Neuronal stem cell (in vitro differentiated cells): ENCODE measurements at places on chromosomes 3 and 15.

DNA sequence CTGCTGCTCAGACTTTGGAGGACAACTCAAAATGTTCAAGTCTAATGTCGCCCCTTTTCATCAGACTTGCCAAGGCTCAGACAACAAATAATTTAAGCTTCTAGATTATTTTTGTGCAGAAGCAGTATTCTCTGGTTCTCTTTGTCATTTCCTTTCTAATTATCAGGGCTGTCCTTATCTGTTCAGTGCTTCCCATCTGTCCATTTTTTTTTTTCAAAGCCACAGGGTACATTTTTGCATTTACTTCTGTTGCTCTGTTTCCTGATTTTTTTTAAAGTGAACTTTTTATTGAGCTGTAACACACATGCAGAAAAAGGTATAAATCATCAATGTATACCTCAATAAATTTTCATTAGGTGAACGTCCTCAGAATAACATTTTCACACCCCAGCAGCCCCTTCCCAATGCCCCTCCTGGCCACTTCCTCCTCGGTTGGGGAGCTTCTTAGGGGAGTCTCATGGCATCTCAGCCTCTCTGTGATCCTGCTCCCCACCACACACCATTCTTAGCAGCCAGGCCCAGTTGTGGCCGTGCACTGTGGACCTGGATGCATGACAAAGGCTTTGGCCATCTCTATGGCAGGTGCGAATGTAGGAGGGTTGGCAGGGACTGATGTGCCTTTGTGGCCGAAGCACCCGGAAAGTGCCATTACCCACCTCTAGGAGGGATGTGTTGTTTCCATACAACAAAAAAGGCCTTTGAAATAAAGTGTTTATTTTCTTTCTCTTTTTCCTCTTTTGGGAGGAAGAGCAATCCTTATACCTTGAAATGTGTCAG lies 303.5 kb upstream of the LRRFIP2 start:
- no peaks in the 10 kb centered on the region for H3K27me3 ChIP-seq
- H3K4me3 ChIP-seq, result no peak overlapping the region
- DNase-seq, result no peak
- H3K4me1 ChIP-seq, result peaks cover 8% of the 10 kb centered on the region
- H3K36me3 ChIP-seq, result peaks cover 4% of the 10 kb centered on the region
- H3K27ac ChIP-seq, result no peak overlapping the region

GRCh38 chr3:121574449-121574848 lies 6.7 kb downstream of the ARGFX start:
- H3K36me3 ChIP-seq, result no peaks in the 10 kb centered on the region
- no peak overlapping the region for H3K4me3 ChIP-seq
- no peak overlapping the region for H3K27ac ChIP-seq

- H3K27me3 ChIP-seq, result no peaks in the 10 kb centered on the region
- no peaks in the 10 kb centered on the region for H3K4me1 ChIP-seq
- no peaks in the 10 kb centered on the region for H3K36me3 ChIP-seq
- no peak overlapping the region for H3K4me3 ChIP-seq
- no peak overlapping the region for H3K27ac ChIP-seq
Observed at GRCh38 chr3:134892326-134892725, 97.3 kb downstream of the EPHB1 start.

DNA sequence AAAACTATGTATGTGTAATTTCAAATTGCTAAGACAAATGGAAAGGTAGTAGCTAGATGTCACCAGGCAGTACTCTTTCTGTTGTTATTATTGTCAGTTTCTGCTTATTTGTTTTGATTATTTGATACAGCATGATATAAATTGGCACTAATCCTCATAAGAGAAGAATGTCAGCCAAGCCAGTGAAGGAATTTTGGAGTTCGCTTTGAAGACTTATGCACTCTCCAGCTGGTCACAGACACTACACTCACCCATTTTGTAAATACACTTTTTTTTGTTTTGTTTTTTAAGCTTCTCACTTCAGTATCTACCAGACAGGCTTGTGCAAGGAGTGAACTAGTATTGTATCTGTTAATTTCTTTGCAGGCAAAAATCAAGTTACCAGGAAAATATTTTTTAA lies 180.2 kb upstream of the TTC14 start:
- H3K36me3 ChIP-seq, result no peaks in the 10 kb centered on the region
- H3K27ac ChIP-seq, result no peak overlapping the region
- H3K4me1 ChIP-seq, result no peaks in the 10 kb centered on the region
- no peak overlapping the region for H3K4me3 ChIP-seq
- no peak for DNase-seq

- no peak for DNase-seq
- no peak overlapping the region for H3K4me3 ChIP-seq
- H3K4me1 ChIP-seq, result no peaks in the 10 kb centered on the region
- H3K27ac ChIP-seq, result no peak overlapping the region
- H3K36me3 ChIP-seq, result no peaks in the 10 kb centered on the region
- no peaks in the 10 kb centered on the region for H3K27me3 ChIP-seq
Observed at GRCh38 chr3:95459706-95460105, 1354.7 kb upstream of the EPHA6 start.

DNA sequence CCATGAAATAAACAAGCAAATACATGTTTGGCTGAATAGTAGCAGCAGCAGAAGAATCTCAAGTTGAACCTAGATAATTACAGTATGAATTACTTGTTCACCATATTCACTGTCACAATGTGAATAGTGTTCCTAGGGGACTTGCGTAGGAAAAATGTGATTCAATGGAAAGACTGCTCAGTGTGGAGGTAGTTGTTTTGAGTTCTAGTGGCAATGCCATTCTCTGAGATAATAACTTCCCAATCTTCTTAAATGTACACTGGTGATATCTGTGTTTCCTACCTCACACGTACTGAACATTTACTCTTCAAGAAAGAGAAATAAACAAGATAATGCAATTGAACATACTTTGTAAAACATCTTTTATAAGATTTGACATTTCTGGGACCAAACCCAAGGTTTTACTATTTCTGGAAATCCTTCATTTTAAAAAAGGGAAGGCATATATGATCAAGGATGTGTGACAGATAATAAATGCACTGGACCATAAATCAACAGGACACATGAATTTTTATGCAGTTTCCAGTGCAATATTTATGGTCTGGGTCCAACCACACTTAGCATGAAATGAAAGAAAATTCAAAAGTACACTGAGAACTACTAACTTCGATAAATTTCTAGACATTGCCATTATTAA lies 598.3 kb upstream of the ZNF385D start:
- no peak overlapping the region for H3K27ac ChIP-seq
- H3K36me3 ChIP-seq, result no peaks in the 10 kb centered on the region
- H3K4me1 ChIP-seq, result no peaks in the 10 kb centered on the region
- no peaks in the 10 kb centered on the region for H3K27me3 ChIP-seq
- no peak for DNase-seq

DNA sequence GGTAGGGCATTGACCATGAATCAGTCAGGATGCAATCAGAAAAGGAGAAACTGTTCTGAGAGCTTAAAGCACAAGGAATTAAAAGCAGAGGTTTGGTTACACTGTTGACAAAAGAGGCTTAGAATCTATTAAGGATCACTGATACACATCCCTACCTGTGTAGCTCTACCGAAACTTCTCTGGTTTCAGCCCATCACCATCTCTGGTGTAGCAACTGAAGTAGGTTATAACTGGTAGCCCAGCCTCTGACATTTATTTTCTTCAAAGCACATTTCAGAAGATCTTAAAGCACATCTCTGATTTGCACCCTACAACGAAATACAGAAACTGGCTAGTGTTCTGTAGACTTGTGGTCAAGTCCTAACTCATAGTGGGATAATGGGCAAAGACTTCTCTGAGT lies 283.7 kb downstream of the GBE1 start:
- no peak overlapping the region for H3K27ac ChIP-seq
- H3K36me3 ChIP-seq, result no peaks in the 10 kb centered on the region
- no peaks in the 10 kb centered on the region for H3K4me1 ChIP-seq
- DNase-seq, result no peak
- no peaks in the 10 kb centered on the region for H3K27me3 ChIP-seq

DNA sequence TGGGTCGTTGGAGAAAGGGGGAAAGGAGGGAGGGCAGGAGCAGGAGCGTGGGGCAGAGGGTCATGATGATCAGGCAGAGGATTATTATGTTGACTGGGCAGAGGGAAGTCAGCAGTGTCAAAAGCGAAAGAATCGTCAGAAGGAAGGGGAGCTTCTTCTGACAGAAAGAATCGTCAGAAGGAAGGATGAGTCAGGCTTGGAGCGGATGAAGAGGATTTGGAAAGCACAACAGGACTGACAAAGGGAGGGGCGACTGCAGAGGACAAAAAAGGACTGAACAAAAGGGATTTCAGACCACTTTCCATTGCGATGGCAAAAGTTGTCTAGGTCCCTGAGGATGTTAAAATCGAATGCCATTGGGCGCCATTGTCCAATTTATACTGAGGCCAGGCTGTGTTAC lies 1053.5 kb downstream of the SI start:
- H3K4me1 ChIP-seq, result no peaks in the 10 kb centered on the region
- H3K4me3 ChIP-seq, result no peak overlapping the region
- H3K27me3 ChIP-seq, result no peaks in the 10 kb centered on the region
- DNase-seq, result no peak
- H3K27ac ChIP-seq, result no peak overlapping the region
- no peaks in the 10 kb centered on the region for H3K36me3 ChIP-seq

DNA sequence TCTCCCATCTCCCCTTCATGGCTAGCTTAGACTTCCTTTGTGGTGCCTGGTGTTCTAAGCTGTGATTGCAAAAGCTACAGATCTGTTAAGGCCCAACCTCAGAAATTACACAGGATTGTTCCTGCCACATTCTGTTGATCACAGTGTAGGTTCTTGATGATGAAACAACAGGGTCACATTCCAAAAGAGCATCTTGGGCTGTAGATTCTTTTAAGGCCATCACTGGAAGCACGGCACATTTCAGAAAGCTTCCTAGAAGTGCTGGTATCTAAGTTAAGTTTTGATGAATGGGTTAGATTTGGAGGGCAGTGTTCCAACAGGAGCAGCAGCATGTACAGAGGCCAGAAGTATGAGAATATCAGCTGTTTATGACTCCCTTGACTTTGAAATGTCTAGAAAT lies 107.5 kb upstream of the SKOR1 start:
- H3K36me3 ChIP-seq, result no peaks in the 10 kb centered on the region
- peaks cover 4% of the 10 kb centered on the region for H3K4me1 ChIP-seq
- no peak for DNase-seq
- no peak overlapping the region for H3K27ac ChIP-seq
- no peak overlapping the region for H3K4me3 ChIP-seq

- H3K27me3 ChIP-seq, result no peaks in the 10 kb centered on the region
- H3K4me1 ChIP-seq, result no peaks in the 10 kb centered on the region
- H3K36me3 ChIP-seq, result no peaks in the 10 kb centered on the region
- H3K27ac ChIP-seq, result no peak overlapping the region
Observed at GRCh38 chr3:178513546-178514380, 22.5 kb upstream of the KCNMB2 start.

- no peak for DNase-seq
- no peaks in the 10 kb centered on the region for H3K27me3 ChIP-seq
- H3K36me3 ChIP-seq, result no peaks in the 10 kb centered on the region
- no peak overlapping the region for H3K4me3 ChIP-seq
- H3K27ac ChIP-seq, result no peak overlapping the region
- H3K4me1 ChIP-seq, result peaks cover 14% of the 10 kb centered on the region
Observed at GRCh38 chr15:77597804-77598453, 34.8 kb downstream of the LINGO1 start.

GRCh38 chr15:42037656-42038055 lies 16.8 kb upstream of the PLA2G4E start:
- no peaks in the 10 kb centered on the region for H3K36me3 ChIP-seq
- peaks cover 5% of the 10 kb centered on the region for H3K4me1 ChIP-seq
- no peaks in the 10 kb centered on the region for H3K27me3 ChIP-seq
- no peak overlapping the region for H3K4me3 ChIP-seq
- no peak for DNase-seq

DNA sequence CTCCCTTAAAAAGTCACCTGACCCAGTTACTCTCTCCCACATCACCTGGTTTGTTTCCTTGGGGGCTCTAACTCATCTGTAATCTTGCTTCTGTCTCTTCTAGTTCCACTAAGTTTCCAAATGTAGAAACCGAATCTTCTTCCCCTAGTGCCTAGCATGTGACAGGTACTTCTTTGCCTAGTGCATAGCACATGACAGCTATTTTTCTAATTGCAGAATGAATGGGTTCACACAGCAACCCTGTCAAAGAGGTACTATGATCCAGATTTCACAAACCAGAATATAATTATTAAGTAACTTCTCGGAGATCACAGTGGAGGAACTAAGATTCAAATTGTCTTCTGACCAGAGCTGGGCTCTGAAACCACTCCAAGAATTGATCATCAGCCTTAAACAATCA lies 7.4 kb downstream of the DPH3 start:
- peaks cover 5% of the 10 kb centered on the region for H3K36me3 ChIP-seq
- H3K27ac ChIP-seq, result no peak overlapping the region
- no peaks in the 10 kb centered on the region for H3K4me1 ChIP-seq
- H3K4me3 ChIP-seq, result no peak overlapping the region
- DNase-seq, result no peak

GRCh38 chr3:1235526-1236120 lies 142.8 kb downstream of the CNTN6 start:
- H3K4me1 ChIP-seq, result no peaks in the 10 kb centered on the region
- H3K4me3 ChIP-seq, result no peak overlapping the region
- H3K27me3 ChIP-seq, result no peaks in the 10 kb centered on the region
- DNase-seq, result no peak
- no peak overlapping the region for H3K27ac ChIP-seq

GRCh38 chr3:177820683-177821316 lies 623.5 kb upstream of the TBL1XR1 start:
- no peak overlapping the region for H3K4me3 ChIP-seq
- H3K4me1 ChIP-seq, result peaks cover 20% of the 10 kb centered on the region
- H3K36me3 ChIP-seq, result no peaks in the 10 kb centered on the region
- H3K27me3 ChIP-seq, result no peaks in the 10 kb centered on the region
- no peak overlapping the region for H3K27ac ChIP-seq
- no peak for DNase-seq

DNA sequence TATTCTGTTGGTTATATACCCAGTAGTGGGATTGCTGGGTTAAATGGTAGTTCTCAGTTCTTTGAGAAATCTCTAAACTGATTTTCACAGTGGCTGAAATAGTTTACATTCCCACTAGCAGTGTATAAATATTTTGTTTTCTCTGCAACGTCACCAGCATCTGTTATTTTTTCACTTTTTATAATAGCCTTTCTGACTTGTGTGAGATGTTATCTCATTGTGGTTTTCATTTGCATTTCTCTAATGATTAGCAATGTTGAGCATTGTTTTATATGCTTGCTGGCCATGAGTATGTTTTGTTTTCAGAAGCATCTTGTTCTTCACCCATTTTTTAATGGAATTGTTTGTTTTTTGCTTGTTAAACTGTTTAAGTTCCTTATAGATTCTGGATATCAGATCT lies 612.7 kb upstream of the SGO1 start:
- H3K27ac ChIP-seq, result no peak overlapping the region
- H3K4me1 ChIP-seq, result no peaks in the 10 kb centered on the region
- H3K27me3 ChIP-seq, result no peaks in the 10 kb centered on the region
- H3K4me3 ChIP-seq, result no peak overlapping the region
- DNase-seq, result no peak

DNA sequence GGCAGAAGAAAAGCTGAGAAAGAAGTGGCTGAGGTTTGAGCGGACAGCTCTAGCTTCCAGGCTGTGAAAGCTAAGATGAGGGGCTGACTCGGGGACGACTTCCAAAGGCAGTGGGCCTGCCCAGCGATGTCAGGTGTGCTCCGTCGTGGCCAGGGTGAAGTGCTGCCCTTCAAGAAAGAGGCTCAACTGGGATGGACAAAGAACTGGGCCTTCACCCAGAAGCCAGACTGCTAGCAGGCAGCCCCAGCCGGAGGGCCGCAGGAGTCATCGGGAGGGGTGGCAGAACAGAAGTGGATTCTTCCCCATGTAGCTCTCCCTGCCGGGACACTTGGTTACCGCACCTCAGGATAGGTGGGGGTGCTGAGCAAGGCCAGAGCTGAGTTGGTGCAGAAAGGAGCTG lies 13.1 kb upstream of the SEC13 start:
- H3K4me1 ChIP-seq, result peaks cover 6% of the 10 kb centered on the region
- H3K4me3 ChIP-seq, result no peak overlapping the region
- no peak overlapping the region for H3K27ac ChIP-seq
- no peaks in the 10 kb centered on the region for H3K36me3 ChIP-seq
- DNase-seq, result no peak
